NCI-H774 (cell line): ENCODE measurements at places on chromosomes 3 and 15.

DNA sequence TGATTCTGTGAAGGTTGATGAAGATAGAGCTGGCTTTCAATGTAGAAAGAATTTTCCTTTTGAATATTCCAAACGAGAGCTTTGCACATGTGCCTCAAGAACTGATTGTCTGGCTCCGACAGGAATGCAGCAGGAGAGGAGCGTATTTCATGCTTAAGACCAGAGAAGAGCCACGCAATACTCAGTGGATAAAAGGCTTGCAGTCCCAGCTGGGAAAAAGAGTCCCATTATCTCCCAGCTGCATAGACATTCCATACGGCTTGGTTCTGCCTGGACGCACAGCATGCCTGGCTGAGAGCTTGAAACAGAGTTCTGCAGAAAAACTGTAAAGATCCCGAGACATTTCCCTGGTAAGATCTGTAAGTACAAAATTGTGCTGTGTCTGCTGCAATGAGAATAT is at the start of gene CNTN6:
TSS of gene CNTN6 (plus strand) at position 254 of the 400 bp plus-strand sequence. CDS start 54,985 bp downstream, outside the sequence.
- DNase-seq, result no peak

DNA sequence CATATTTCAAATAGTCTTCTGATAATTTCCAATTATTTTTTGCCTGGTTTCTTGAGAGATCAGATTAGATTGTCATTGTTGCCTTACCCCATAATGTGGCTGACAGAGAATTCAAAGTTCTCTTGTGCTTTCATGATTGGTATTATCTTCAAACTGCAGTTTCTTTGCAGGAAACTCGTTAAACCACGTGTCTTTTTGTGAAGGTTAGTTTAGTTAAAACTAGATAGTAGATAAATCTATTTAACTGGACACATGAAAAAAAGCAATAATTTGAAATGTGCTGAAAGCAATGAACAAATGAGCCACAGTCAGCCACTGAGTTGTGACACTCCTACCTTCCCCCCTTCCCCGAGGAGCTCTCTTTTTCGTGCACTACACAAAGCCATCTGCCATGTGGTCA is 327.5 kb upstream of the UMPS start:
- no peak for DNase-seq

- no peak for DNase-seq
Observed at GRCh38 chr3:50825841-50826240, 151.1 kb downstream of the DOCK3 start.

DNA sequence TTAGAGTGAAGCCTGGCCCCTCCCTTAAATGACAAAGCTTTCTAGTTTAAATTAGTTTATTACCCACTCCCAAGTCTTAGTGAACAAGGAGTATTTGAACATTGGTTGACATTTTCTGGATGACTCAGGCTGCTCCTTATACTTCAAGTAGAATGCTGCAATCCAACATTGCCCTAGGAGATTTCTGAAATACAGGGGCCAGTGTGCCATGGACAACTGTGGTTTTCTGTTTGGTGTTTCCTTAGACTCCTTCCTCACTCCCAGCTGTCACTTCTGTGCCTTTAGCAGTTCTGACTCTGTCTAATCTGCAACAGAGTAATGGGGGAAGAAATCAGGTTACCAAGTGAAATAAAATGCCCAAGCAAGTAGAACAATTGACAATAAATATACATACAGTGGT is 116.1 kb upstream of the P2RY1 start:
- no peak for DNase-seq

- no peak for DNase-seq
Observed at GRCh38 chr15:58517682-58518525, 86.1 kb downstream of the LIPC start.

GRCh38 chr3:15654891-15655290 is 53.3 kb downstream of the BTD start:
- DNase-seq, result no peak
